ENCODE measurements at places on chromosomes 4 and X.
A peak's percentile ranks its signal among the peaks of the same experiment; 100 is the strongest.

DNA sequence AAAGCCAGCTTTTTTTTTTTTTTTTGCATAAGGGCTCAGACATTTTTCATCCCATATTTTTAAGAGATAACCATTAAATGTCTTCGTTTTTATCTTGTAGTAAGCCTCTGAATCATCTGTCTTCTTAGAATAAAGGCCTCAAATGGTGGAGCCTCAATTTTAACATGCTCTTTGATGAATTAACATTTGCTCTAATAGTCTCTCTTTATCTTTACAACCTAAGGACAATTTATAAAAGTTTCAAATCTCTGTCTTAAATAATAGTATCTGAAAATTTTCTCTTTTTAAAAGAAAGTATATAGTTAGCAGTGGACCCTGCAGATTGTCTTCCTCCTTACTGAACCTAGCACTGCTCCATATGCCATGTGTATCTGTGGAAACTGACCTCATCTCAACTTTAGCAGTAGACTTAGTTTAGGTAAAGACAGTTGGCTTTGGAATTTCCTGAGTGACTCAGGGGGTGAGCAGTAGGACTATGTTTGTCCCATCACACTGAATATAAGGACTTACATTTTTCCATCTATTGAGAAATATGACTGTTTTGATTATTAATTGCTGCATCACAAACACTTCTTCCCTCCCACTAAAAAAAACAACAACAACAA is 1658.0 kb downstream of the STIM2 start:
- no peak for DNase-seq

- DNase-seq, result no peak
These were observed 37.8 kb downstream of the DGKK start for GRCh38 chrX:50432829-50433289.

- DNase-seq, result no peak
These were observed 36.5 kb downstream of the SLC7A11 start for GRCh38 chr4:138205531-138206233.

GRCh38 chr4:159017323-159018026 is 85.4 kb upstream of the RAPGEF2 start:
- no peak for DNase-seq

- no peak for DNase-seq
These were observed 185.3 kb upstream of the NUDT6 start for GRCh38 chr4:123107444-123108252.

GRCh38 chrX:78019586-78020483 is 50.4 kb upstream of the PGAM4 start:
- peak; percentile 1 for DNase-seq

Data from LoVo (cell line).